NCI-H1694 (cell line): ENCODE measurements at places on chromosomes 2 and 18.

GRCh38 chr2:163348857-163349380 is 386.9 kb downstream of the FIGN start:
- DNase-seq: no peak

GRCh38 chr2:5164776-5165525 is 527.2 kb upstream of the SOX11 start:
- no peak for DNase-seq

GRCh38 chr2:130389783-130390182 is 33.9 kb downstream of the PTPN18 start:
- DNase-seq: no peak

- DNase-seq: no peak
These were observed 75.4 kb upstream of the NFATC1 start for GRCh38 chr18:79320216-79320850.

DNA sequence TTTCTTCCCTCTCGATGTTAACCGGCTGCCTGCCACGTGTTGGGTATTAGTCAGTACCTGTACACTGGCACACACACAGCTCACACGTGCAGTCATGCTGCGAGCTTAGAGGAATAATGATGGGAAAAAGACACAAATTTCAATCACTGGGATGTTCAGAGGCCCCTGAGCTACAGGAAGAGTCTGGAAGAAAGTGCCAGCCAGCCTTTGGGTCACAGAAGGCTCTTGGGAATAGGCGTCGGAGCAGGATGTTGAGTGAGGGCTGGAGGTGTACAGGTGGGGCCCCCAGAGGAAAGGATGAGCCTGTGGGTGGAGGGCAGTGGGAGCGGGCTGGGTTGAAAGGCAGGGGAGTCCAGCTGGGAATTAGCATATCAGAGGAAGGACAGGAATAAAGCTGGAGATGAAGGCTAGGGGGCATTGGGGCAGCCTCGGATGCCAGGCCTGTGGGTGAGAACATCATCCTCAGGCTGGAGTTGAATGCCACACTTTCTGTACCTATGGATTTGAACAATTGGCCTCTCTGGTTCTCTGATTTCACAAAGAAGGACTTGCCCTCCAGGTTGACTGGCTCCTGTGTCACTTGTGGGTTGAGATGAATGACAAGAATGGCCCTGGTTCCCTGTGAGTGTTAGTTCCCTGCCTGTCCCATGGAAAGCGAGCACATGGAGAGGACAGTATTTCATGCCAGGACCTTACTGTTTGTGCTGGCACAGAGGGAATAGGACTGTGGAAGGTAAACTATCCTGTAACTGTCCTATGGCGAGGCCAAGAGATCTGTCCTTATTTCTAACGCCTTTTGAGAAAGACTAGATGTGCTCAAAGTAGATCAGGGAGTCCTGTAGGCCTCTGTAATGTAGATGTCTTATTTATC is 40.6 kb downstream of the GREB1 start:
- no peak for DNase-seq

- no peak for DNase-seq
These were observed 327.5 kb downstream of the KIAA1328 start for GRCh38 chr18:37156330-37156942.

- DNase-seq: no peak
These were observed 20.3 kb downstream of the CHMP1B start for GRCh38 chr18:11871501-11871900.

- no peak for DNase-seq
These were observed 868 bp downstream of the HSBP1L1 start for GRCh38 chr18:79965119-79965902.

GRCh38 chr2:7280790-7281189 is 363.6 kb downstream of the RNF144A start:
- DNase-seq: no peak

- no peak for DNase-seq
These were observed 132.4 kb downstream of the COPS8 start for GRCh38 chr2:237217995-237218616.

DNA sequence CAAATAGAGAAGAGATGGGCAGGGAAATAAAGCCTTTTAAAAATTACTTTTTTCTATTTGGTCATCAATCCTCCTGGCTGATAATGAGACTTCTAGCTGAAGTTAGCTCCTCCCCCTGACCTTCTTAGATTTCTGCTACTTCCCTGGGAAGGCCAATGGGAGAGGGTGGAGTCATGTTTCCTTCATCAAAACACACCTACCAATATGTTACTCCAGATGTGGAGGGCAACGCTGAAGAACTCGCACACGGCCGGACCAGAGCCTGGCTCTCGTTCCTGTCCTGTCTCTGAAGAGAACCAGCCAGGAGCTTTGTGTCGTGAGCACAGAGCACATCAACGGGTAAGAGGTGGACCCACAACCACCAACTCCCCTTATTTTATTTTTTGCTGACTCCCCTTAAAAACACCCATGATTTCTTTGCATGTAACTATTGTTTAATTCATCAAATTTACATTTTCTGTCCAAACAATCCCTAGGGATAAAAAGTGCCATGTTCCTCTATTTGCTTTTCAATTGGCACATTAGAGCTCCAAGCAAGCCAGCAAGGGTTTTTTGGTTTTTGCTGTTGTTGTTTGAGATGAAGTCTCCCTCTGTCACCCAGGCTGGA is 94.9 kb downstream of the ADD2 start:
- DNase-seq: no peak

DNA sequence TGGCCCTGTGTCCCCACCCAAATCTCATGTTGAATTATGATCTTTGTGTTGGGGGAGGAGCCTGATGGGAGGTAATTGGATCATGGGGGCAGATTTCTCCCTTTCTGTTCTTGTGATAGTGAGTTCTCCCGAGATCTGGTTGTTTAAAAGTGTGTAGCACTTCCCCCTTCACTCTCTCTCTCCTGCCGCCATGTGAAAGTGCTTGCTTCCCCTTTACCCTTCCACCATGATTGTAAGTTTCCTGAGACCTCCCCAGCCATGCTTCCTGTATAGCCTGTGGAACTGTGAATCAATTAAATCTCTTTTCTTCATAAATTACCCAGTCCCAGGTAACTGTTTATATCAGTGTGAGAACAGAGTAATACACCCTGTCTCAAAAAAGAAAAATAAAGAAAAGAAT is 25.5 kb downstream of the LRRFIP1 start:
- DNase-seq: no peak

GRCh38 chr2:35246702-35247101 is 1108.9 kb upstream of the CRIM1 start:
- DNase-seq: no peak

- peak; percentile 4 for DNase-seq
These were observed 763.9 kb downstream of the TSN start for GRCh38 chr2:122519366-122519765.

- DNase-seq: no peak
These were observed 915.4 kb downstream of the DCDC2C start for GRCh38 chr2:4618630-4619228.

- DNase-seq: no peak
These were observed 37.4 kb downstream of the SCTR start for GRCh38 chr2:119486886-119487285.

DNA sequence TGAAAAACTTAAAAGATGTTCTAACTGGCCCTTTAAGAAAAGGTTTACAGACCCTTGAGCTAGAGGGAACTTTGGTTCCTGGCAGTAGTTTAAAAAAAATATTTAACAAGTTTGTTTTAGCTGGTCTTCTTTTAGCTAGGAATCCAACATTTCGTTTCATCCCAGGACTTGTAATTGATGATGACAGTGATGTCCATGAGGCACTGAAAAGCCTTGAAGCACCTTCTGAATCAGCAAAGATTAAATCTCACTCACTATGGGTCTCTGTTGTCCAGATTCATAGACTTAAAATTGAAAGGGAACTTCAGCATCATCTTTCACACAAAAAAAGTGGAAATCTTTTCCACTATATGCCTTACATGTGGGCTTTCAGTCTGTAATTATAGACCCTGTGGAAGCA is 102.9 kb upstream of the ETAA1 start:
- no peak for DNase-seq

GRCh38 chr2:230267059-230267458 is 41.5 kb downstream of the SP140 start:
- DNase-seq: no peak

- DNase-seq: peak; percentile 75
These were observed 1.9 kb downstream of the CNGA3 start for GRCh38 chr2:98348066-98348561.

DNA sequence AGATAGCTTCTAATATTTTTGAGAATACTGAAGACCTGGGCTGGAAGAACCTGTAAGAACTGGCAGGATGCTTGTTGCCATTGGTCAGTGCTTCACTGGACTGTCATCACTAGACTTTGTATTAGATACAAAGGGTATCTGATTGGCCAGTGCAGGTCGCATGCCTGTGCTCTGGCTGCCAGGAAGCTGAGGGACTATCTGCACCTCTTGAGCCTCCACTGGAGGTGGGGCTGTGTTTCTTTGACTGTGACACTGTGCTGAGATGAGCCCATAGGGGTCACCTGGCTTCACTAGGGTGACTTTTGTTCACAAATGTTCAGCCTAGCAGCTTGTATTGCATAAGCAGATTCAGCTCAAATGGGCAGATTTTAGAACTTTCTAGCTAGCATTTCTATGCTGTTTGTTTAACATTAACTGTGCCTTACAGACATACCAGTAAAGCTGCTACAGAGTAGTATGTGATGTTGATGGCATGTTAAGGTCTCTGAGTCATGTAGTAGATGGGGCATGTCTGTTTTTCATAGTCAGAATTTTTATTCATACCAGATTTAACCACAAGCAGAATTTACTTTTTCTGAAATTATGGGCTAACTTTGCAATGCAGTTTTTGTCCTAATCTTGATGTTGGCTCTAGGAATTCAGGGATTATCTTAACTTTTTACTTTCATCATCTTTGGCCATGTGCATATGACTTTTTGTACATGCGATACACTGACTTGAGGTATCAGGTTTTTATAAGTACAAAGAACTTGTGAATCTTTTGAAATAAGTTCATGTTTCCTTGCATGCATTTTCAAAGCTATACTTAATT is 56.1 kb downstream of the RHBDD1 start:
- DNase-seq: no peak

GRCh38 chr18:10863026-10863425 is 286.3 kb downstream of the PIEZO2 start:
- no peak for DNase-seq

- DNase-seq: no peak
These were observed 15.5 kb upstream of the CDC42EP3 start for GRCh38 chr2:37686792-37687526.

DNA sequence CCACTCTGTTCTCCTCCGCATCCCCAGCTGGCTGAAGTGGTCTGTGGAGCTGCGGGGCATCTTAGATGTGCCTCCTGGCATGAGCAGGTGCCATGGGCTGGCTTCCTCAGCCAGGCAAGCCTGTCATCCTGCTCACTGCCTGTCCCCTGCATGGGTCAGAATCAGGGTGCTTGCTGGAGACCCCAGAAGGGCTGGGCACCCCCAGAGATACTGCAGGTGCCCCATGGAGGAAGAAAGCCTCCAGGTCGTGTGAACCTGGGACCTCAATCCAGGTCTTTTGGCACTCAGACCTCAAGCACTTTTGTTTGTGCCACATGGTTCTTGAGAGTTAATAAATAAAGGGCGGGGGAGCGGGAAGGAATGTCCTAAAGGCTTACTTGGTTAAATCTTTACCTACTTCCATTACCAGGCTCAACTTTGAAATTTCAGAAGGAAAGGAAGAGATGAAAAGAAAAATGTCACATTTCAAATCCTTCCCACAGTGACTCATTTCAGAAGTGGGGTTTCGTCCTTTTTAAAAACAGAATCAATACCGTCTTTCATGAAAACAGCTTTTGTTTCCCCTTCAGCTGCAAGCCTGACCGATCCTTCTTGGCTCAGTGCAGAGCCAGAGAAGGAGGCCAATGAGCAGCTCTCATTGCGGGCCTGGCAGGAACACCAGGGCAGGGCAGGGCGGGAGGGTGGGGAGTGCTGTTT is 69.9 kb downstream of the RHOB start:
- DNase-seq: no peak

- DNase-seq: no peak
These were observed 2.2 kb upstream of the DSC2 start for GRCh38 chr18:31104444-31104843.

GRCh38 chr2:136323195-136323594 is 205.2 kb upstream of the CXCR4 start:
- no peak for DNase-seq

- DNase-seq: no peak
These were observed 171.9 kb downstream of the KLHL29 start for GRCh38 chr2:23556929-23557328.

DNA sequence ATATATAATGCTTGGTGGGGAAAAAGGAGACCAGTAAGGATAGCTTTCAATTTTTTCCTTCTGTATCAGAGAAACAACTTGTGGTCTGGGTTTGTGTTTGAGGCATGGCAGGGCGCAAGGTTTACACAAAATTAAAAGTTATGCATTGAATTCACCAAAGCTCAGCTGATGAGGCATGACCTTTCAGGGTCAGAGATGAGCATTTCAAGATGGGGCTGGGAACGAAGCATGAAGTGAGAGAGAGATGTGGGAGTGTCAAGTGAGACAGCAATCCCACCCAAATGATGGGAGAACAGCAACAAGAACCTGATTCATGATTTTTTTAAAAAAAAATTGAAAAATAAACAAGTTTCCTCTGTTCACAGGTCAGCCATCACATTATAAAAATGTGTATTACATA is 4.9 kb downstream of the GPR55 start:
- DNase-seq: no peak

DNA sequence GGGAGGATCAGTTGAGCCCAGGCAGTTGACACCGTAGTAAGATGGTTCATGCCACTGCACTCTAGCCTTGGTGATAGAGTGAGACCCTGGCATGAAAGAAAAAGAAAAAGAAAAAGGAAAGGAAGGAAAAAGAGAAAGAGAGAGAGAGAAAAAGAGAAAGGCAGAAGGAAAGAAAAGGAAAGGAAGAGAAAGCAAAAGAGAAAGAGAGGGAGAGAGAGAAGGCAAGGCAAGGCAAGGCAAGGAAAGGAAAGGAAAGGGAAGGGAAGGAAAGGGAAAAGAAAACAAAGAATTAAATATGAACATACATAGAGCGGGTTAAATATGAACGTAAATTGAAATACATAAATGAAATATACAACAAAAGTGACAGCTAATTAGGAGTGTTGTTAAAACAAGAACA is 167.5 kb upstream of the SETBP1 start:
- no peak for DNase-seq

GRCh38 chr2:64667535-64667934 is 13.8 kb upstream of the SERTAD2 start:
- no peak for DNase-seq

DNA sequence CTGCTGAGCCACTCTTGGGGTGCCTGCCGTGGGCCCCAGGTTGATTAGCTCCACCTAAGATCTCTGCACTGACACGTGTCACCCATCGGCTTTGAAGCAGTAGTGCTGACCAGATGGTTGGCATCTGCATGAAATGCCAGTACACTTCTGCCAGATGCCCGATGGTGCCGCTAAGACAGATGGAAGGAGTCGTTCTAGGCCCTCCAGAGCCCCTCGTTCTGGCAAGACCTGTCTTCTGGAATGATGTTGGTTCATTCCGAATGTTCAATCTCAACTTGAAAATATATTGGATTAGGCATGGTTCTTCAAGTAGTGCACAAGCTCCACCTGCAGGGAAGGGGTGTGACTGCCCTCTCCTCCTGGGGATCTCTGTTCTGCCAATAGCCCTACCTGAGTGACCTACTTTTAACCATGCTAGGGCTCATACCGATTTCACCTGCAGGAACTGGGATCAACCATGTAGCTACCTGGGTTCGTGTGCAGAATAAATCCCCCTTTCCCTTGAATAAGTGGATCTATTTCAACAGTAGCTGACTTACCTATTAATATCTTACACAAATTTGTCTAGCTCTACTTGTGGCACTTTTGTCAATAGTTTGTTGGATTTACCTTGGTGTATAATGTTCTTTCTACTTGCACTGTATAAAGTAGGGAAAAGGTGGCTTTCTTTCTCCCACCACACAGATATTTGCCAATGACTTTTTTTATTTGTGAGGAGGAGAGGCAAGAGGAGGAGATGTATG is 342.6 kb downstream of the CTNNA2 start:
- no peak for DNase-seq

GRCh38 chr2:39128919-39129391 is 8.1 kb upstream of the SOS1 start:
- no peak for DNase-seq
